ENCODE measurements at places on chromosomes 6 and 20.

DNA sequence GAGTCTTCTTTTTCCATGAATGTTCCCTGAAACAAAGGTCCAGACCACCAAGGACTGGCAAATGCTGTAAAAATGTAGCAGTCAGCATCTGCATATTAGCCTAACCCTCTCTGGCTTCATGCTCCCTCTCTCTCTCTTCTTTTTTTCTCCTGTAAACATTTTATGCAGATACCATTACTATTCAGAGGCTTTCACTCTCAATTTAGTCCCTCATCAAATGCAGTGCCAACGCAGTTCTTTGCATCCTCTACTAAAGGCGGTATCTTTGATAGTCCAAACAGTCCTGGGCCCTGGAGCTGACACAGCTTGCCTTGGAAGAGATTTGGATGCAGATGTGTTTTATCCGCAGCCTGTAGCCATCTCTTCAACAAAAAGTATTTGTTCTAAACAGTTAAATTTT lies 167.1 kb upstream of the MMS22L start:
- no peak for DNase-seq

DNA sequence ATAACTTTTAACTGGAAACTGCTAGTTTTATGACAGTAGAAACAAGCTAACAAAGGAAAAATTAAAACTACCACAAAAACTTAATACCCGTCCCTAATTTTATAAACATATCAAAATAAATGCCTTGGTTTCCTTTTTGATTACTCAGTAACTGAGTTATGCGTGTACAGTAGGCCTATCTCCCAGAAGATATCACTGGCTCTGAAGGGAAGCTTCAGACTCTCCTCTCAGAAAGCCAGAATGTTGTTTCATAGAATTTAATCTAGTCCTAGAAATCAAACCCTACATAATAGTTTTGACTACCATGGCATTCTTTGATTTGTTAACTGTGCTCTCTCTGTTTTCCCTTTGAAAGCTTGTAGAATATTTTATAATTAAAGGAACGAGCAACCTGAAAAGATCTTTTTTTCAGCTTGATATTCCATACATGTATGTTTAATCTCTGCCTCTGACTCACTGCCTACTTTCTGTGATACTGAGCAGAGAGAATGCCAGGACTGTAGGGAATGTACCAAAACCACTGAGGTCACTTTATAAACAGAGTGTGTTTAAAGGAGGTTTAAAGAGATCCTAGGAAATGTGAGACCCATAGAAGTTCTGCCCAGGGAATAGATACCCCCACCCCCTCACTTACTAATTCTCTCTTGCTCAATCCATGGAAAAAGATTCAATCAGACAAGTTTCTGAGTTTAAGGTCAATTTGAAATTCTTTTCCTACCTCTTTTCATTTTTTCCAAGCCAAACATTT lies 311.5 kb downstream of the HDGFL1 start:
- no peak for DNase-seq

DNA sequence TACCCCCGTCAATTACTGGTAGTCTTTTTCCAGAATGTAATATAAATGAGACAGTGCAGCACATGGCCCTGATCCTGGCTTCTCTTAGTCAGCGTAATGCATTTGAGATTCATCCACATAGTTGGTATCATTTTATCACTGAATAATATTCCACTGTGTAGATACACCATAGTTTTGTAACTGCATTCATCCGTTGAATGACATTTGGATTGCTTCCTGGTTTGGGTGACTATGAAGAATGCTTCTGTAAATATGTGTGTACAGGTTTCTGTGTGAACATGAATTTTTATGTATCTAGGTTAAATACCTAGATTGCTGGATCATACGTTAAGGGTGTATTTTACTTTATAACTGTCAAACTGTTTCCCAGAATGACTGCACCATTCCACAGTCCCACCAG lies 62.6 kb upstream of the STMND1 start:
- DNase-seq: no peak

DNA sequence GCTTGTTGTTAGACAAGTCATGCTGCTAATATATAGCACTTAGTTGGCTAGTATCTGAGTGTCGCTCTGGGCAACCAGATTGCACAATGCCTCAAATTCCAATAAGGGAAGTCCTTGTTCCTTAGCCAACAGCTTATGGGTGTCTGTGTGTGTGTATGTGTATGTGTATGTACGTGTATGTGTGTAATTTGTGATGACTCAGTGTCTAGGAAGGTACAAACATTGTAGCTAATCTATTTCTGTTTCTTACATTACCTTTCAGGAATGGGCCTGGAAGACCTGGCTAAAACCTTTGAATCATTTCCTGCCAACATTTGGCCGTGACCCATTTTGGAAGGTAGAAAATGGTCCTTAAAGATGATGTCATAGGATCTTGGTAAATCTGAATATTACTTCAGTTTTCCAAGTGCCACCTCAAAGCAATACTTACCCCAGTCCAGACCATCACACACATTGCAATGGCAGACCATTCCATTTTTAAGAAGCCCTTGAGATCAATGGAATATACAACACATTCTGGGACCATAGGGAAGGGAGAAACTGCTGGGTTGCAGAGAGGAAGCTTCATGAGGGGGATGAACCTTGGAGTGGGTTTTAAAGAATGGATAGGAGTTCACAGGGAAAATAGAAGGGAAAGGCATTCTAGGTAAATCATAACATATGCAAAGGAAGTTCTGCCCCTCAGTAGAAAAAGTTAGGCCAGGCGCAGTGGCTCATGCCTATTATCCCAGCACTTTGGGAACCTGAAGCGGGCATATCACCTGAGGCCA lies 25.1 kb downstream of the NEDD9 start:
- DNase-seq: no peak

GRCh38 chr20:4905613-4906012 lies 95.7 kb downstream of the SLC23A2 start:
- no peak for DNase-seq

DNA sequence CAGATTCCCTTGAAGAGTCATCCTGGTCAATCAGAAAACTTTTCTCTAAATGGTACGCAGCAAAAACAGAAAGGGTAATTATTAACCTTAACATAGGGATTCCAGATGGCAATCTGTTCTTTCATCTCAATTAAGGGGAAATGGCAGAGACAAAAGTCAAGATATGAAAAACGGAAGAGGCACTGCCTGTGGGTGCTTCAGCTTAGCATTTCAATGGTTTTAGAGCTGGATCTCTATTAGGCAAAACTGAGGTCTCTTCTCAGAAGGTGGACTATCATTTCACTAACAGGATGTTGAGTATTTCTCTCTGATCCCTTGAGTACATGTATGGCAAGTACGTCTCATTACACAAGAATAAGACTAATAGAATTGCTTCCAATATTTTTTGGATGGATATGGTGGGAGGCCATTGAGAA lies 296.9 kb downstream of the HIVEP2 start:
- no peak for DNase-seq

DNA sequence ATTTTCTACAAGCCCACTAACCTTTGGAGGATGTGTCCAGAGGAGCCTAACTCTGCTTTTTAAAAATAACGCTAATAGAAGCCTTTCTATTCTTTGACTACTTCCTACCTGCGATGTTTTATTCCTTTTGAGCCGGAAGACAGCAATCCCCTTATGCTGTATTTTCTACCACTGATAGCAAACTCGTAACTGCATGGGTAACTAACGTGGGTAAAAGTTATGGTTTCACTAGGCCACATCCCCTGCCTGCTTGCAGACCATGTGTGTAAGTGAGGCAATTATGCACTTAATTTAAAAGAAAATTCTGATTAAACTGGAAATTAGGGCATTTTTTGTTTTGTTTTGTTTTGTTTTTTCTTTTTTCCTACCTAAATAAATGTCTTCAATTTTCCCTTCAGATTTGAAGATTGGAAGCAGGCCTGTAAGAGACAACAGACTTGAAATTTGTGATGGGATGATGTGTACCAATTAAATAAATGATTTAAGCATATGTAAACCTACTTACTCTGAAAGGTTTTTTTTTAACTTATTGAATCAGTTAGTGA lies 931 bp downstream of the UFL1 start:
- no peak for DNase-seq

DNA sequence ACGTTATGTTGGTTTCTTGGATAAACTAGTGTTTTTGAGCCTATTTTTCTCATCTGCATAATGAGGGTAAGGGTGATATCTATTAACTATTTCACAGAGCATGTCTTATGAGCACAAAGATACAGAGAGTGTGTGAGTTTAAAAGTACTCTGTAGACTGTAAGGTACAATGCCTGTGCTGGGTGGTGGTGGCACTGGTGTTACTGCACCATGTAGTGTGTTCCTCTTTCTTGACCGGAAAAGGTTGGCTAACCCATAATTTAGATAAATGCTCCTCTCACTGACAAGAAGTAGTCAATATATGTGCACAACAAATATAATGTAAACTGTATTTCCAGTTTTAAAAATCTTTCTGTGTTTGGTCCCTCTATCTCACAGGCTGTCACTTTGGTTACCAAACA lies 116.2 kb upstream of the MMS22L start:
- DNase-seq: no peak

GRCh38 chr6:142167486-142167885 lies 20.4 kb downstream of the VTA1 start:
- no peak for DNase-seq

GRCh38 chr6:25835442-25836283 lies 3.8 kb upstream of the SLC17A1 start:
- DNase-seq: no peak

- no peak for DNase-seq
Observed at GRCh38 chr6:75808507-75808906, 59.5 kb downstream of the MYO6 start.
